ENCODE measurements at places on chromosomes 12 and 14.

DNA sequence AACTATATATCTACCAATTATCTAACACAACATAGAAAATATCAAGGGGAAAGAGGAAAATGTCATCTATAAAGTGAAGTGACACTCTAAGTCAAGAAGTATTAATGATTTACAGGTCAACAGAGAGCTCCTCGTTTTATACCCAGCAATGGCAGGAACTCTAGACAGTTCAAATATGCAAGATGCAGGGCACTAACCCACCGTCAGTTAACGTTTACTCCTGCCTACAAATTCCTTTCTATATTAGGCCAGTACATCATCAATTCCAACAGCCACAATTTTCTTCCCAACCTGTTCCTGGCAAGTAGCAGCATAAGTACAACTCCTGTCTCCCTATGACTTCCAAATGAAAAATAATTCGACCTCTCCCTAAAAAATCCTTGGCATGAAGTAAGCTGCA lies 9.0 kb upstream of the KANSL2 start:
- DNase-seq: no peak

DNA sequence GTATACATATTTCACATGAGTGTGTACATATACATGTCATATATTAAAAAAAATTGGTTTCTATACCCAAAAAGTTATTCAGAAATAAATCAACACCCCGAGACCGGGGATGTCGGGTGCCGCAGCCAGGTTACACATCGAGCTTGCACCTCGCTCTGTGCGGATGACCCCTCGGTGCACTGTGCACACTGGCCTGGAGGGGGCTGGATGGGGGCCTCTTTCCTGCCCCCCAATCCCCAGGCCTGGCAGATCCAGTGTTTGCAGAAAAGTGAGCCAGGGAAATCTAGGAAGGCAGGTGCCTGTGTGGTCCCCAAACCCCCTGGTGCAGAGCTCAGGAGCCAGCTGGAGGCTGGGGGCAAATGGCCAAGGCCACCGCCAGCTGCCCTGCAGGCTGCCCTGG lies 27.1 kb upstream of the GPR68 start:
- no peak for DNase-seq

DNA sequence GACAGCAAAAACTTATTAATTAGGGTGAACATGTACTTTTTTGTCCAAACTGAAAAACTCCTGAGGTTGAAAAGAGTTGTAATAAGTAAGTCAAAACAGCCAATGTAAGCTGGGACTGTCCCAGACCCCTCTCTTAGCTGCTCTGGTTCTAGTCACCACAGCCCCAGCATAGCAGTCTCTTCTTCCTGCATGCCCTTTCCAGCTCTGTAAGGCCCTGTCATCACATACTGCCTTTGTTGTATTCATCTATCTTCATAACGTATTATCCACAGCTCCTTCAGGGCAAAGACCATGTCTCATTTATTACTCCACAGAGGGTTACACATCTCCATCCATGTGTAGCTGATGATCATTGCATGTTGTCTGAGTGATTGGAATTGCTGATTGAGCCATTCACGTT lies 56.5 kb downstream of the UTP20 start:
- DNase-seq: no peak

DNA sequence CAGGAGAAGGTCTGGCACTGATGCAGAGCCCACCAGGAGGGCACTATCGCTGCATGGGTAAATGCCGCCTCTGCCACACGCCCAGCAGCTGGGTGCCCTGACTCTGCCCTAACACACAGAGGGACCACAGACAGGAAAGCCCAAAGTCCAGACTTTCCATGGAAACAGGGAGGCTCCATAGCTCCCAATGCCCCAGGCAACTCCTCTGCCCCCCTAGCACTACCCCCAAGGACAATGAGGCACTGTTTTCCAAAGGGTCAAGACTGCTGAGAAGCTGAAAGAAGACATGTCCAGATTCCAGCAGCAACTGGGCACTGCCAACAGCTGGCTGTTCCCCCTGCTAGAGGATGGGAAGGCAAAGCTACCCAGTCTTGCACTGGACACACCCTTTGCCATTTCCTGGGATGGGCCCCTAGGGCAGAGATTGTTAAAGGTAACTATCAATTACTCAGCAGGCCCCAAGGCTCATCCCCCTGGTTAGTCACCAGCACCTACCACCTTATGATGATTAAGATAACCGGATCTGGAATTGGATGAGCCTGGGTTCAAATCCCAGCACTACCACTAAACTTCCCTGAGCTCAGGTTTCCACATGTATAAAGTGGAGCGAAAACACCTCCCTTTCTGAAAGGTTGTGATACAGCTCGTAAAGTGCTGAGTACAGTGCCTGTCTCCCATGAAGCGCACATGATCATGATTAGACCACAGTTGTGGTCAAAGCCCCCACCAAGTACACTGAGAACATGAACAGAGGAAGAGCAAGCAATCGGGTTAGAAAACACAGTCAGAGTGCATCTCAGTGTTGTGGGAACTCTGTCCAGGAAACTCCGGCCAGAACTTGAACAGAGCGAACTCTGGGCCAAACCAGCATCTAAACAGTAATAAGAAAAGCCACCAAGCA lies 3.3 kb downstream of the PXN start:
- DNase-seq: no peak

DNA sequence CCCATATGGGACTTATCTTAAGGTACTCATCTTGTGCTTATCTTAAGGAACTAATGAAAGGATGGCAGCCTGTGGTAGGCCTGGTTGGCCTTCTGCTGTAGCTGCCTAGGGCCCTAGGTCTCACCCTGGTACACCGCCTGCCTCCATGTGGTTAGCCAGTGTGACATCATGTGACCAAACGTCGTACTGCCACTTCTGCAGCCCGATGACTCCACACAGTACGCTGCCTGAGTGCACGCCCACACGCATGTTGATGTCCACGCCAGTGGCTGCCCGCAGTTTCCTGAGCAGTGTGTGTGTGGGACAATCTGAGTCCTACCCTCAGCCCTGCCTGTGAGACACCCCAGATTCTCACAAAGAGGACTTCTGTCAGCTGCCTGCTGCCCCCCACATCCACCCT lies 5.1 kb downstream of the ADCY4 start:
- DNase-seq: no peak

DNA sequence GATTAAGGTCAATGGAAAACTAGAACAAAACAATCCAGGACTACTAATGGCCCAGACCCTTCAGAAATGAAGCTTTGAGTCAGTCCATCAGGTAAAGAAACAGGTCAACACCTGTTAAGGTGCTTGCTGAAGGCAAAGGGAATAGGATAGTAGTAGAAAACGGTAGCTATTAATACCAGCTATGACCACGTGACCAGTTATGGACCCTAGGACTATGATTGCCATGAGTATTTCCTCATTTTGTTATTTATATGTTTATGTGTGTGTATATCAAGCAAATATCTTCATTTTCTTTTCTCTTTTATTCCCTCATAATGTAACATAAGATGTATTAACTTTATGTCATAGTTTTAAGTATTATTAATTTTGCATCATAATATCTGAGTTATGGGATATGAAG lies 25.6 kb downstream of the FKBP11 start:
- DNase-seq: no peak

GRCh38 chr14:94395888-94396574 lies 7.6 kb upstream of the SERPINA1 start:
- no peak for DNase-seq

- DNase-seq: no peak
These were observed 74.2 kb downstream of the PPM1H start for GRCh38 chr12:62860501-62861411.

DNA sequence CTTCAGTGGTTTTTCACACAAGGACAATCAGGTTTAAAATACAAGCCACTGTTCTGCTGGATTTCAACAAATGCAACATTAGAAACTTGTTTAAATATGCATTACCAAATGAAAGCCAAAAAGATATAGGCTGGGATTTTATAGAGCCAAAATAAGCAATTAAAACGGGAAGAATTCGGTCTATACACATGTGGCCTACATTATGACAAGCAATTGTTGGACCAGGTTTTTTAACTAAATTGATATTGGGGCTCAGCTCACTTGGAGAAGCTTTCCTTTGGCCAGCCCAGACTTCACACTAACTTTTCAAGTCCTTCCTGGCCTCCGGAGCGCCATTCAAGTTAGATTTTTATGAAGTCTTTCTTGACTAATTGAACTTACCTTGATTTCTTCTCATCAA lies 16.9 kb upstream of the PDE3A start:
- no peak for DNase-seq

GRCh38 chr12:62861586-62861985 lies 73.4 kb downstream of the PPM1H start:
- no peak for DNase-seq

DNA sequence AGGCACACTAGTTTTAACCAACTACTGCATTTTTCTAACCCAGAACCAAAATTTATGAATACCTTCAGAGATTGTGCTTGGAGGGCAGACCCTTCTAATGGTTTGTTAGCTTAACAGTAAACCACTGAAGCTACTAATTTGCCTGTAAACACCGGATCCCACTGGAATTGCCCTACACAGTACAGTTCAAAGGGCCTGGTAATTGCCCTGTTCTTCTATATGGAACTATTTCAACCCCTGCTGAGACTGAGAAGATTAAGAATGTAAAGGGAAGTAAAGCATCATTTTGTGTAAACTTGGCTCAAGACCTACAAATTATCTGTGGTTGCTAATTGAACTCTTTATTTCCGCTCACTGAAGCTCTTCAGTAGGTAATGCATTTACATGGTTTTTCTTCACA lies 468.1 kb downstream of the NPAS3 start:
- no peak for DNase-seq

DNA sequence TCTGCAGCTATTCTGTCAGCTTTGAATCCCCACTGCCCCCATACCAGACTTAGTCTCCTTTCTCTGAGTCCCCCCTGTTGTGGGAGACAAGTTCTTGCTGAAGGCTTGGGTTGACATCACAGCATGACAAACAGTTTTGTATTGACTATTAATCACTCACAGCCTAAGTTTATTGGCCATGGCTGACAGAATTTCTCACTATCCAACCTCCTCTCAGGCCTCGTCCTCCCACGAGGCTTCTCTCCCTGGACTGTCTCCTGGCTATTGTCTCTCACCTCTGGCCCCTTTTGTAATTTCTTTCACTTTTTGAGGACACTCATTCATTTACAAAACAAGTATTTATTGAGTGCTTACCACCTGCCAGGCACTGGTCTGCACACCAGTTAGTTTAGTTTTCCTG lies 35.2 kb upstream of the DCD start:
- no peak for DNase-seq

GRCh38 chr14:39322807-39323206 lies 89.1 kb downstream of the MIA2 start:
- DNase-seq: no peak

DNA sequence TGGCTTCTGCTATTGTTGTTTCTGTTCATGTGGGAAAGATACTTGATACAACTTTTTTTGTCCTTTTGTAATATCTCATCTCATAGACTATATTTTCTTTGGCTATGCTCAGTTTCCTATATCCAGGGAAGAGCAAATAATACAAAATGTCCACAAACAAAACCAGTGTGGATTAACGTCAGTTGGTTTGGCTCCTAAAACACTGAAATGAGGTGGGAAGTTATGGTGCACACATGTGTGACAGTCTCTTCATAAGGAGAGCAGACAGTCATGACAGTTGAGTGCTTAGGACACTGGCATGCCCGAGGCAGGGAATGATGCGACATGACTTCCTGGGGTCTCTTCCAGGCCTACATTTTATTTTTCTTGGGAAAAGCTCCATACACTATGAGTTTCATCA lies 27.5 kb downstream of the RHOJ start:
- no peak for DNase-seq

DNA sequence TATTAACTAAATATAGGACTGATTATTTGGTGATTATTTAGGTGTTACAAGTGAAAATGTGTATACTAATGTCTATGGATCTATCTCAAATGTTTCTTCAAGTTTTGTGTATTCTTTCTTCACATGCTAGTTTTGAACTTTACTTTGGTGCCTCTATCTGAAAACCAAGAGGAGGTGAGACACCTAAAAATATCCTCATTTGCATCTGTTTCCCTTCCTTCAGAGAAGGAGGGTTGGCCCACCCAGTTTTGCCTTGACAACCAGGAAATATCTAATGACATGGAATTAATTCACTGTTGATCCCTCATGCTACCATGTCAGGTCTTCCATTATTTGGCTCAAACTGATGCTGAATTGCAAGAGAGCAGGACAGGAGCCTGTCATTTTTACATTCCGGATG lies 500.4 kb downstream of the NELL2 start:
- no peak for DNase-seq

GRCh38 chr12:108788076-108788782 lies 56.9 kb upstream of the CORO1C start:
- DNase-seq: no peak

DNA sequence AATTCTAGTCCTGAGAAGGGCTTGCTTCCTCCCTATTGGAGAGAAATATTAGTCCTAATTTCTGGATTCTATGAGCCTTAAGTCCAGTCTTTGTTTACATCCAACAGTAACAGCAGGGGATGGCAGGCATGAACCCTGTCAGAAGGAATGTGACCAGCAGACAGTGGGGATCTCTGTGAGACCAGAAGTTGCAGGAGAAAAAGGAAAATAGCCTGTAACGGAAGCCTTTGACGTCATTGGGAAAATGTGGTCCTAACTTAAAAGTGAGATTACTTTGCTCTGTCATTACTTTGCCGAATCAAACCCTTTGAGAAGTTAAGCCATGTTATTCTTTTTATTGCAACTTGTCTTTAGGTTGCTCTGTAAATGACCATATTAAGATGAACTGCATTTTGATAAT lies 218.2 kb upstream of the PRICKLE1 start:
- no peak for DNase-seq

- DNase-seq: no peak
These were observed 44.3 kb downstream of the PELI2 start for GRCh38 chr14:56162476-56162875.

DNA sequence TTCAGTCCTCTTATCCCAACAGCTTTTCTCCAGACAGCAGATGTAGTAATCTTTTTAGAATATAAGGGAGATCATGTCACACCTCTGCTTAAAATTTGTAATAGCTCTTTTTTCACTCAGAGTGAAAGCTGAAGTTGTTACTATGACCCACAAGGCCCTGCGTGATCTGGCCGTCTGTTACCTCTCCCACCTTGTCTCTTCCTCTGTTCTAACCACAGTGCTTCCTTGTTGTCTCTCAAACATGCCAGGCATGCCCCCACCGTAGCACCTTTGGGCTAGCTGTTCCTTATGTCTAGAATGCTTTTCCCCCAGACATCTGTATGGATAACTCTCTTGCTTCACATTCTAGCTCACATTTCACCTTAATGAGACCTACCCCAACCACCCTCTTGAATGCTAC lies 6.5 kb downstream of the NECAP1 start:
- DNase-seq: no peak

- DNase-seq: no peak
These were observed 5.1 kb upstream of the LTA4H start for GRCh38 chr12:96040305-96041133.

DNA sequence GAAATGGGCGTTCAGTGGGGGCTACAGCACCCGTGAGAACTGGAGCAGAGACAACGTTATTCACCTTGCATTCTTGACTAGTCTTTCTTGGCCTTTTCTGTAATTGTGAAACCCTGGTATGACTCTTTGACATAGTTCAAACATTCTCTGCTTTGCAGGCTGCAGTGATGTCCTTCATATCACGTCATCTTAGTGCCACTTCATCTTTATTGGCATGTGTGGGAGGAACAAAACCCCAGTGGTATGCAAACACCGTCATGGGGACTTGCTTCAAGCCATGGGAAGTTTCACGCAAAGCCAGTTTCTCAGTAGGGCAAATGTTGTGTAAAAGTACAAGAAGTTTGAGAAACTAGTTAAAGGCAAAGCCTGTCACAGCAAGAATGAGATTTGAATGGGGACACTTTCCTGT lies 20.2 kb upstream of the DUSP16 start:
- no peak for DNase-seq
